ENCODE measurements at places on chromosomes 5 and 9.

GRCh38 chr5:116492016-116492623 is 82.5 kb downstream of the SEMA6A start:
- DNase-seq = peak; percentile 73

DNA sequence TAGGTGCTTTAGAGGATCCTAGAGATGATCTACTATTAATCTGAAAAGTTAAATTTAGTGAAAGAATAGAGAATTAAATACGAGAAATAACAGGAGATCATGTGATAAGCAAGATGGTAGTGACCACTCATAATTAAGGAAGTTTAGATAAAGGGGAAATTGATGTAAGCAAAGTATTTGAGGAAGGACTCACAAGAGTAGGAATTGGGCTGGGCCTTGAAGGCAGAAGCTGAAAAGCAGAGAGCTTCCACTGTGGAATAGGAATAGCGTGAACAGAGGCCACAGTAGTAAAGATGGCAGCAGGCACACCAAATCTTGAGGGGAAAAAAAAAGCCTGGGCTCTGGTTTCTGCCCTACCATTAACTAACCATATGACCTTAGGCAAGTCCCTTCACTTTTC is 38.0 kb downstream of the KIF24 start:
- no peak for DNase-seq

DNA sequence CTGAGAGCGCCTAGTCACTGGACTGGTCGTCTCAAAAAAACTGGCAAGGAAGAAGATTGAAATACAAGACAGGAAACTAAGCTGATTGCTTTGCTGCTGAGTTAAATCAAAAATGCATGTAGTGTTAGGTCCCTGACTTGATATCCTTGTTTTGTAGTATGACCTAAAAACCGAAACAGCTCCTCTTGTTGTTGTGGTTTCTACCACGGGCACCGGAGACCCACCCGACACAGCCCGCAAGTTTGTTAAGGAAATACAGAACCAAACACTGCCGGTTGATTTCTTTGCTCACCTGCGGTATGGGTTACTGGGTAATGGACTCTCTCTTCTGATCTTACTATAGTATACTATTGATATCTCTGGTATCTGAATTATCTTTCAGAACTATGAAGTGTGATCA is 4.3 kb downstream of the MTRR start:
- no peak for DNase-seq

DNA sequence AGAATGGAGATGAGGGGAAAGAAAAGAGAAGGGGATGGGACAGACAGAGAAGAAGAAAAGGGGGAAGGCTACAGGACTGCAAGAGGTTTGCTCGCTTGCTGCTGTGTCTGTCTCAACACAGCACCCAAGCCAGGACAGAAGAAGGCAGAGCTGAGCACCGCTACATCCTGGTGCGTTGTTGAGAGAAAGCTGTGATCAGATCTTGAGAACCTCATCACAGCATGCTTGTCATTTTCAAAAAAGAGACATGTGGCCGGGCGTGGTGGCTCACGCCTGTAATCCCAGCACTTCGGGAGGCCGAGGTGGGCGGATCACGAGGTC is 110.9 kb downstream of the NXNL2 start:
- DNase-seq = no peak

DNA sequence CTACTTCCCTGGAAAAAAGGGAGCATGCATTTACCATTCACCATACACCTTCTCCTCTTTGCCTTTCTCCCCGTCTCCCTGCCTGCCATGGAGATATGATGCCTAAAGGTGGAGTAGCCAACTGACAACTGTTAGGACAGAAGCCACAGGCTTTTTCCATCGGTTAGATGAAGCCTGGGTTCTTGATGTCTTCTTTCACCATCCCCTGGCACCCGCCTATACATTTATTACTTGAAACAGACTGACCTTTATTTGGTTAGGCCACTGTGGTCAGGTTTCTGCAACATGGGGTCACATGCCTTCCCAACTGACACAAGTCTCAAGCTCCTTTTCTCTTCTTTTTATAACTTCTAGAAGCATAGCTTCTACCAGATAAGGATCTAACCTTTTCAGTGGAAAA is 7.1 kb downstream of the LCP2 start:
- DNase-seq = no peak

GRCh38 chr9:88835038-88835466 is 156.2 kb upstream of the S1PR3 start:
- peak; percentile 10 for DNase-seq

GRCh38 chr5:143226361-143226760 is 177.1 kb downstream of the NR3C1 start:
- DNase-seq = no peak

DNA sequence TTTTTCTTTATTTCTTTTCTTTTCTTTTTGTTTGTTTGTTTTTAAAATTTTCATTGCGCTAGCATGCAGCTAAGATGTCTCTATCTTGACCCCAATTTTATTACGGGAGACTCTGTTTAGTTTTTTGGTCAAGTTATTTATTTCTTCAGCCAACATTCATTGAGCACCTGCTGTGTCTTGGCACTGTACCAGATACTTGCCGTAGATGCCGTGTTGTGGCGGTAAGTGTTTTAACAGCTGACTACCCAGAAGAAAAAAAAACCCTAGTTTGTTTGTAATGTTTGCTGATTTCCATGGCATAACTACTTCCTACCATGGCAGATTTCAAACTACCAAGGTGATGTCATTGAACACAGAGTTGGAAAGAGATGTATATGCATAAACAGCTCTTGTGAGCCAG is 65.0 kb downstream of the UGCG start:
- peak; percentile 98 for DNase-seq

DNA sequence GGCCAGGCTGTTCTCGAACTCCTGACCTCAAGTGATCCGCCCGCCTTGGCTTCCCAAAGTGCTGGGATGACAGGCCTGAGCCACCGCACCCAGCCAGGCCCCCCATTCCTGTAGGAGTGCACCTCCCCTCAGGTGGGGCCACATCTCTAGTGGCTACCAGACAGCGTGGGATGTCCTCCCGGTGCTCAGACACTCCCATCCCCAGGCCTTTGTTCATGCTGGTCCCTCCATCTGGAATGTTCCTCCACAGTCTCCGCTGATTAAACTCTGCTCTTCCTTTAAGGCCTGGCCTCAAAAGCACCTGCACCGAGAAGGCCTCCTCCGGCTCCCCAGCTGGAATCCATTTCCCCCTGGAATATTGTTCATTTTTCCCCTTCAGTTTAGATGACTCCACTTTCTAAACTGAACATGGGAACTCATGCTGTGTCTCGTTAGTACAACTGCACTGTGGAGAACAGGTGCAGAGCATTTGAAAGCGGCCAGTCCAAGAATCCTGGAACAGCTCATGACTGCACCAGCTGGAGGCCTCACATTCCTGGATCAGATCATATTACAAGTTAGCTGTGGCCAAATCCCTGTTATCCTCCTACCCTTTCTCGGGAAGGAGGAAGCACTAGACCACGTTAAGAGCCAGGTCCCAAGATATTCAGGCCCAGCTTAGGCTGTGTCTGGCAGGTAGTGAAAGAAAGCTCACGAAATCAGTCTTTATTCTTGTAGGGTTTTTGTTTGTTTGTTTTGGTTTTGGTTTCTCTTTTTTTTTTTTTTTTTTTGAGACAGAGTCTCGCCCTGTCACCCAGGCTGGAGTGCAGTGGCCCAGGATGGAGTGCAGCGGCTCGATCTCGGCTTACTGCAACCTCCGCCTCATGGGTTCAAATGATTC is 10.8 kb upstream of the PRRC2B start:
- DNase-seq = peak; percentile 85

DNA sequence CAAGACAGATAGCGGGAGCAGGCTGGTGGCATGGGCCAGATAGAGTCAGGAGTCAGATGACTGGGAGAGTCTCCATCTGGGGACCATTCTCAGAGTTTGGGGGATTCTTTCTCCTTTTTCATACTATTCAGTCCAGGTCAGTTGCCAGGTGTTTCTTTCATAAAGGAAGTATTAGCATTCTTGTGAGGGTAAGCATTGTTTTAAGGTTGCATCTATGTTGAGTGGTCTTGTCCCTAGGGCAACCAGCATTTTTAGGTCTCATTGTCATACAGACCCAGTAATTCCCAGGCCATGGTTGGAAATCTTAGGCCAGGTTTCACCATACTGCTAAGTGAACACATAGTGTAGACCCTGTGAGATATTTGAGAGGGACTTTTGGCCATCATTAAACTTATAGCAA is 122.3 kb upstream of the POC5 start:
- DNase-seq = no peak

DNA sequence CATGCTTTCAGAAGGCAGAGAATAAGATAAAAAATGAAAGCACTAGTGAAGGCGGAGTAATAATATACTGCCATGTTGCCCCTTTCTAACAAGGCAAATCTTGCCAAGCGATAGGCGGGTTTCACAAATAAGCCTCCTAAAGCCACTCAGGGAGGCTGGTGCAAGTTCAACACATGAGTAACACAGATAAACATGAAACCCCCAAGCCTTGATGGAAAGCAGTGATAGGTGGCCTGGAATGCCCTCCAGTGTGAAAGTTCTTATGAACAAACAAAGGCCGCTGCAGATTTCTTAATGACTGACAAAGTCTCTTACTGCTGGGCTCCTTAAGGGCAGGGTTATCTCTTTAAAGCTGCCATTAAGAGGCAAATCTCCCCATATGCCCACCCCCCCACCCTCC is 154.7 kb downstream of the ZDHHC21 start:
- no peak for DNase-seq

DNA sequence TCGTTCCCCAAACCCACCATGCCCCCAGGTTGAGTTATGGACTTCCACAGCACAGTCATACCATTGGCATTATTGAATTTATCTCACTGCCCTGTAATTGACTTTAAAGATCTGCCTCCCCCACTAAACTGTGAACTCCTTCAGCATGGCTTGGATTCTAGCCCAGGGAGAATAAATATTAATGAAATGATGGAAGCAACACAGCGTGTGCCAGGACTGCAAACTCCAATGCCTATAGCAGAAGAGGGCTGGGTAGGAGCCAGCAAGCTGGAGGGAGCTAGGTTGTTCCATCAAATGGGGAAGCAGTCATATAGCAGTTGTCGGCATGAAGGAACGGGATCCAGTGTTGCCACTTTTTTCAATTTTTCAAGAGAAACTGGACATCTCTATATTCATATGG is 69.0 kb upstream of the MSX2 start:
- no peak for DNase-seq

- peak; percentile 4 for DNase-seq
These were observed 330.7 kb upstream of the POU5F2 start for GRCh38 chr5:94072116-94072515.

- DNase-seq = no peak
These were observed 57.7 kb downstream of the FGF18 start for GRCh38 chr5:171477101-171477500.

GRCh38 chr5:179417016-179417415 is 71.8 kb upstream of the ADAMTS2 start:
- DNase-seq = no peak

- DNase-seq = no peak
These were observed 80.4 kb upstream of the PCSK5 start for GRCh38 chr9:75810063-75810462.

DNA sequence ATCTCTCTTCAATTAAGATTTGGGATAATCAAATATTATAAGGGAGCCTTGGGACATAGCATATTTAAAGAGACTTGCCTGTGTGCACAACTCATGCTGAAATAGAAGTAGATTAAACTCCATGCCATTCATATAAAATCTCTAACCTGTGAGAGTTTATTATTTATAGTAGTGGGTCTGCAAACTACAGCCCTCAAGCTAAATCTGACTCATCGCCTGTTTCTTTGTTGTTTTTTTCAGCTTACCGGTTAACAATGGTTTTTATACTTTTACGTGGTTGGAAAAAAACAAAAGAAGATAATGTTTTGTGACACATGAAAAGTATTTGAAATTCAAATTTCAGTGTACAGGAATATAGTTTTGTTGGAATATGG is 61.9 kb upstream of the GHR start:
- no peak for DNase-seq

DNA sequence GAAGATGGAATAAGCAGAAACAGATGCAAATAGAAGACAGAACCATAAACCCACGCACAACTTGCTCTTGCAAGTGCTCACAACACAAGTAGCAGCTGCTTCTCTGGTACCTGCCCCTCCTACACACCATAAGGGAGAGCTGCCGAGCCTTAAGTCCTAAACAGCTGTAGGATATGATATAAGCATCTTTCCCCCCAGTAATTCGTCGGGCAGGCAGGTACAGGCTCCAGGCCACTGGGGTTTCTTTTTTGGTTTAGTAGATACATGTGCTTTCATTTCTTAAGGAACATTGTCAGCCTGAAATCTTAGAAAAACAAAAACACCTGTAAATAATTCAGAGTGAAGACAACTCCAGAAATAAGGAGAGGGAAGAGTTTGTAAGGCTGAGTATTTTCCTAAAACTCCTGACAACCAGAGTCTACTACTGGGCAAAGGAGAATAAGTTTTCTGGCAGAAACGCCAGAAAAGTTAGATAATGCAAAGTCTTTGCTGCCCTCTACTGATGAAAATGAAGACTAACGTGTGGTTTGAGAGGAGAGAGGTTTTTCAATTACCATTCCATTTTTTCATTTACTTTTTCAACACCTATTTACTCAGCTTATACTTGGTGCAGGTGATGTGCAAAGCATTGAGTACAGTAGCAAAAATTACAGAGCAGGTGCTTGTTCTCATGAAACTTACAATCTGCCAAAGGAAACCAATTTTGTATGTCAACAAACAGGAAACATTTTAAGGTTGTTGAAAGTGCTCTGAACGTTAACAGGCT is 20.1 kb upstream of the TCERG1 start:
- DNase-seq = peak; percentile 56

DNA sequence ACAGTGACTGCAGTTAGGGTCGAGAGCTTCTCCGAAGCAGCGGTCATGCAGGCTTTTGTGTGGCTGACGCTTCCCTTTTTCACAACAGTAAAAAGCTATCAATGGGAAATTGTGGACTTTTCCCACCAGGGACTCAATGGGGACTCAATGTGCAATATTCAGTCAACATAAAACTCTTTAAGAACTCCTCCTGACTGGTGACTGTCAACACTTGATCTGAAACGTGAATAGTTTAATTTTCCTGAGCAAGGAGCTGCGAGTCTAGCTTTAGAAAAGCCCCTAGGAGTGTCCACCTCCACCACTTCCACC is 28.7 kb downstream of the EXOC3 start:
- DNase-seq = no peak

GRCh38 chr5:80740999-80741398 is 86.2 kb upstream of the DHFR start:
- no peak for DNase-seq

- peak; percentile 37 for DNase-seq
These were observed 190.3 kb downstream of the SYK start for GRCh38 chr9:90991953-90992352.

DNA sequence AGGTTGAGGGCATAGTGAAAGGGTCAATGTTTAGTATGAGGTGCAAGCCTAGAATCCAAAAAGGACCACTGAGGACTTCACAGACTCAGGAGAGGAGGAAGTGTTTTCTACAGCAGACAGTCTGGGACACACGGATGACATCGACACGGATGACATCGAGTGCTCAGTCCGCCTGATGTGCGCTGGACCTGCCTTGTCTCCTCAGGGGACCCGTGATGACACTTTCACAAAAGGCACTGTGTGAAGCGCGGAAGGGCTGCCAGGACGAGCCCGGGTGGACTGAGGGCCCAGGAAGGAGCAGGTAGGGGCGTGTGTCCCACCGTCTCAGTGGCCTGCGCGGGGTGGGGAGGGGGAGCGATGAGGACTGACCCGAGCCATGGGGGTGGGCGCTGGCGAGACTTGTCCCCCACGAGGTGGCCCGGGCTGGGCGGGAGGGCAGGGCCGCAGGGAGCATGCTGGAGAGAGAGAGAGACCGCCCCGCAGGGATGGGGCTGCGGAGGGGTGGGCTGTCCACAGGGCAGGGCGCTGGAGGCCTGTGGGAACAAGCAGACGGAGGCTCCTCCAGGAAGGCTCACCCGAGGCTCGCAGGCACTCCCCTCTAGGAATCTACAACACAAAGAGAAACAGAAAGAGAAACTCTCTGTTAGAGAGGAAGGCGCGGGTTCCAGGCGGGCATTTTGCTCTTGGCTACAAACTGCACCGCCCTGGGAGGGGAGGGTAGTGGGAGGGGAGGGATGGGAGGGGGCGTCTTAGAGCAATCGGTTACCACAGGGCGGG is 54.9 kb downstream of the USP20 start:
- no peak for DNase-seq
